Peyer's patch (tissue), 4 donors: ENCODE measurements at places on chromosomes 1 and 21. TPM values are rescaled to one million over a fixed set of nuclear protein-coding genes. Genes with fewer than 3 reads are reported as not detected.

DNA sequence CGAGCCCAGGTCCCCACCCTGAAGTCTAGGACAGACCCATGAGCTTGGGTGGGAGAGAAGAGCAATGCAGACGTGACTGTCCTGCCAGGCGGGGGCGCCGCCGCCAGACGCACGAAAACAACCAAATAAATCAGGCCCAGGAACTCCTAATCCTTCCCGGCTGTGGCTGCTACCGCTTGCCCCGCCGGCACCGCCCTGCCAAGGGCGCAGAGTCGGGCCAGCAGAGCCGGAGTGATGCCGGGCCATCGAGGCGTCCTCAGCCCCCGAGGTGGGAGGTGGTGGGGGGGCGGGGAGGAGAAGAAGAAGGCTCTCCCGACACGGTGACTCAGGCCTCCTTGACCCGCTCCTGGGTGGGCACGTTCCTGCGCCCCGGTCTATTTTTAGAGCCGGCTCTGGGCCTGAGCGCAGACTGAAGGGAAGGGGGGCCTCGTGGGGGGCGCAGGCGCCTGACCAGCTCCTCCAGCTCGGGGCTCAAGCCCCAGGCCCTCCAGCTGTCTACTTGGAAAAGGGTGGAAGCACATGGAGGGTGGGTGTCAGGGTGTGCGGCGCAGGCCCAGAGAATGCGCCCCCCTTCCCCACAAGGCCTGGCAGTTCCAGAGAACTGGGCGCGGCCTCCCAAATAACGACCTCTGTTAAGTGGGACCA lies 10.7 kb upstream of the COL16A1 start:
- peak; percentile 30 for DNase-seq

- DNase-seq: peak; percentile 11
These were observed 249.2 kb upstream of the TPTE start for GRCh38 chr21:10272216-10272615.

DNA sequence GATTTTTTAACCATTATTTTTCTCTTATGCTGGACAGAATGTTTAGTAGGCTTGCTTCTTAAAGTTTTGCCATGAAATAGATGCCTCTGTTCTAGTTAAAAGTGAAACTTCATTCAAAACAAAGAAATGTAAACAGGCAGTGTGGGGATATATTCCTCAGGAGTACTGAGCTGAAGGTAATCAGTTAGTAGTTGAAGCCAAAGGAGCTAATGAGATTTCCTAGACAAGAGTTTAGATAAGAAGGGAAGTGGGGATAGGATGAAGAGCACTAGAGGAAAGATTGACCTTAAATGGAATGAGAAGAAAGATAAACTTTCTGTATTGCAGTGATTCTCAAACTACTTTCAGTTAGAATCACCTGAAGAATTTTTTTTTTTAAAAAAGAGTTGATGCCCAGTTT lies 23.9 kb downstream of the PRRC2C start:
- no peak for DNase-seq

GRCh38 chr1:151809290-151809984 lies 4.2 kb upstream of the LINGO4 start:
- DNase-seq: peak; percentile 10

- DNase-seq: no peak
These were observed 352.9 kb downstream of the LTN1 start for GRCh38 chr21:28639737-28640136.

DNA sequence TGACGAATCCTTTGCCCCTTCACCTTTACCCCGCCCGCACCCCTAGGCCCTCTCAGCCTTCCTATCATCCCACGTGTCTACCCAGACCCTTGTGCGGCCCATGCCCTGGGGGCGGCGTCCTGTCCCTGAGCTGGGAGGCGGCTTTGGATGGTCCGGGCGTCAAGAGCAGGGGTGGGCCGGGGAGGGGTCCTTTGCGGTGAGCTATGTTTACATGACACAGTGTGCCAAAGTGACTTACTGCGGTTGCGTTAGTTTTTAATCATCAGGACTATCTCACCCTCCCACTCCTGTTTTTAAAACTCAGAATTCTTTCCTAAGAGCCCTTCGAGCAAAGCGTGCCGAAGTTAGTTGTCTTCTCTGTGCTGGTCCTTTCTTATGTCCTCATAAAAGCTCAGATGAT lies 144.6 kb downstream of the PGBD5 start:
- peak; percentile 51 for DNase-seq

DNA sequence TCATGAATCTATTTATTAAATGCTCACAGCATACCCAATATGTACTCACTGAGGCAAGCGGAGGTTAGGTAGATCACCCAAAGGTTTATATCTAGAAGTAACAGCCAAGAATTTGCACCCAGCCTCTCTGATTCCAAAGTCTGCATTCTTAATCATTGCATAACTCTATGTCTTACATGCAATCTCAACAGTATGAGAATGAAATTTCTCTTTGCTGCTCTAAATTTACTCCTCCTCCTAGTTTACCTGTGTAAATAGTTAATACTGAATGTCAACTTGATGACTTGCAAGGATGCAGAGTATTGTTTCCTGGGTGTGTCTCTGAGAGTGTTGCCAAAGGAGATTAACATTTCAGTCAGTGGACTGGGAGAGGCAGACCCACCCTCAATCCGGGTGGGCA lies 840.6 kb downstream of the BRINP3 start:
- DNase-seq: no peak

GRCh38 chr1:59357645-59358320 lies 60.9 kb downstream of the FGGY start:
- DNase-seq: no peak

DNA sequence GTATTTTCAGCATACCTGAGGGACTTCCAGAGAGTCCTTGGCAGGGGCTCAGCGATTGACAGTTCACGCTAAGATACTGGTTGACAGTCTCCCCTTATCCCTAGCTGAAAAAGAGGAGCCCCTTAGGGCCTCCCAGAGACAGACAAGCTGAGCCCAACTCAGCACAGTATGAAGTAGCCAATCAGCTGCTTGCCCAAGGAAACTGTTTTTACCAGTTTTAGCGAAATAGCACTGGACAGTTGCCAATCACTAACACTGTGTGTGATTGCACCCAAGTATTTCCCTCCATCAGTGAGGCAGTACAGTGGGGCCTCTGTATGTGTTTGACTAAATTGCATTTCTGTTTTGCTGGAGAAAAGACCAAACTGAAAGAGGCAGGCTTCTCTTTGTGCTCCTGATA lies 27.0 kb downstream of the KHDRBS1 start:
- no peak for DNase-seq

GRCh38 chr1:10960411-10961299 lies 51.8 kb upstream of the TARDBP start:
- peak; percentile 92 for DNase-seq

GRCh38 chr1:72567521-72567920 lies 285.2 kb upstream of the NEGR1 start:
- no peak for DNase-seq

- peak; percentile 64 for DNase-seq
These were observed 90.5 kb downstream of the LIPI start for GRCh38 chr21:14120091-14120734.

GRCh38 chr1:48820491-48820890 lies 43.8 kb upstream of the BEND5 start:
- DNase-seq: no peak

DNA sequence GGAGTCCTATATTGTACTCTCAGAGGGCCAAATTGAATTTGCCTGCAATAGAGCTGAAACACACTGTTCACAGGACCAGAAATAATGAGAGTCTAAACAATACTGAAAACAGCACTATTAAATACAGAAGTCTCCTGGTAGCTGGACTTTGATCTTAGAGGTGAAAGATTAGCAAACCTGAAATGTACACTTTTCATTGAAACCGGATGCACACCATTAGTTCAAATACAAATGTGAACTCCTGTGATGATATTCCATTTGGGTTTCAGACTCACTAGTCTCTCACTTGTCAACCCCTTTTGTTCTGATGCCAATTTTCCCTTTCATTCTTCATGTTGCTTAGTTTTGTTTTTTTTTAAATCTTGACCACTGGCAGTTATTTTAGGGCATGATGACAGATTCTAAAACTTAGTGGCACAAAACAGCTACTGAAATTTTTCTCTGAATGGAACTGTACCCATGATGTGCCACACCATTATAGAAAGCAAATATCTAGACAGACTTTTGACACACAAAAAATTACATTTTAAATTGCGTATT lies 5.9 kb upstream of the TNFSF4 start:
- DNase-seq: no peak

- DNase-seq: no peak
These were observed 13.2 kb upstream of the MFAP2 start for GRCh38 chr1:16993521-16994038.

DNA sequence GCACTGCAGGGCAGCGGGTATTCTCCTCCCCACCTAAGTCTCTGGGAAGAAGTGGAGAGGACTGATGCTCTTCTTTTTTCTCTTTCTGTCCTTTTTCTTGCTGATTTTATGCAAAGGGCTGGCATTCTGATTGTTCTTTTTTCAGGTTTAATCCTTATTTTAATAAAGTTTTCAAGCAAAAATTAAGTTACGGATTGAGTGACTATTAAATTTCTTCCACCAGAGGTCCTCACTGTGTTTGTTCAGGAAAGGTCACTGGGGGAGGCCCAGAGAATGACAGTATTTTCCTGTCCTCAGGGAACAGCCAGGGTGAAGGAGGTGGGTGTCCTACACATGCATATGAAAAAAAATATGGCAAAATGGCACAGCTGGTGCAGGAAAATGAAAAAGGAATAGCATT lies 4.4 kb upstream of the ELF3 start:
- no peak for DNase-seq

DNA sequence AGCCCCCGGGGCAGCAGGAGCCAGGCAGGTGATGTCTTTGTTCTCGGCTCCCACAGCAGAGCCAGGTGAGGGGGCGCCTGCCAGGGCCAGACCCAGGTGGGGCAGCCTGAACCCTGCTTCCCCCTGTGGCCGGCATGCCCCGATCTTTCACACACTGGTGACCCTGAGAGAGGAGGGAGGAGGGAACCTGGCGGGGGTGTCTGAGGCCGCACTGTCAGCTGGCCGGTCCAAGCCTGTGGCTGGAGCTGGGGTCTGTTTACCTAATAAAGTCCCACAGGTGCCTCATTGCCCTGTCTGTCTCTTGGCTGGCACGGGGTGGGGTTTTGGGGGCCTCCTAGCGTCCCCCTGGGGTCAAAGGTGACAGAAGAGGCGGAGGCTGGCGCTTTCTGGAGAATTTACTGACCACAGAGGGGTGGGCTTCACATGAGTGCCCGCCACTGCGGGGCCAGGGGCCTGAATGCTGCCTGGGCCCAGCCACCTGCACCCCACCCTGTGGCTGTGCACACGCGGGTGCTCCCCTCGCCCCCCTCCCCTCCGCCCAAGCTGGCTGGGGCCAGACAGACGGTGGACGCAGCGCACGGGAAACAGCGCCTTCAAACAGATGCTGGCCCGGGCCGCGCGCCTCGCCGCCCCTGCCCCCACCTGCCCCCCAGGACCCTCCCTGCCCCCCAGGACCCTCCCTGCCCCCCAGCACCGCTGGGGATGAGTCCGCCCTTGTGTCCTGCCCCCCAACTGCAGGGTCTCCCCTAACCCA lies 5.8 kb downstream of the TMEM240 start:
- no peak for DNase-seq

CELA3A gene
- not detected for total RNA-seq

CCSAP gene
- 1.8 TPM for total RNA-seq

SELENOF gene
- total RNA-seq: 90.4 TPM

LCE6A gene
- not detected for total RNA-seq

HEYL gene
- 5.8 TPM for total RNA-seq

C1orf174 gene
- 32.5 TPM for total RNA-seq

C1orf74 gene
- total RNA-seq: 1.9 TPM

TAL1 gene
- 7.4 TPM for total RNA-seq

TMEM125 gene
- total RNA-seq: 65.8 TPM

PROK1 gene
- not detected for total RNA-seq

LCE7A gene
- total RNA-seq: not detected
